ENCODE measurements at places on chromosomes 5 and 9. TPM values are rescaled to one million over a fixed set of nuclear protein-coding genes. Genes with fewer than 3 reads are reported as not detected.

Gene SOWAHA
- total RNA-seq = not detected

Gene CCNJL
- total RNA-seq = 4.8 TPM

Gene SLC45A2
- not detected for total RNA-seq

Gene PRRT1B
- total RNA-seq = not detected
